Activated CD8-positive, alpha-beta memory T cell treated with anti-CD3 and anti-CD28 coated beads for 1 hour (primary cell): ENCODE measurements at places on chromosomes 11 and 22.

DNA sequence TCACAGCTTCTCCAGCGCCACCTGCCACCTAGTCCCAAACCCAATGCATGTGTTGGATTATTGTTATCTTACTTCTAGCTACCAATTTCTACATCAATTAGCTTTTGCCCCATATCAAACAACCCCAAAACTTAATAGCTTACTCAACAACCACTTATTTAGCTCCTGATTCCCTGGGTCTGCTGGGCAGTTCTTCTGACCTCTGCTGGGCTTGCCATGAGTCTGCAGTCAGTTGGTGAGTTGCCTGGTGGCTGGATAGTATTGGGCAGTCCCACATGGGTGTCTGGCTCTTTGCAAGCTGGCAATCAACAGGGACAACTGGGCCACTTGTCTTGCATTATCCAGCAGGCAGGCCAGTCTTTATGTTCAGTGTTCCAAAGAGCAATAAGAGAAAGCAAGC, 13.6 kb upstream of the MS4A15 start:
- DNase-seq, result no peak

- no peak for DNase-seq
Observed at GRCh38 chr11:117220568-117220967, 11.3 kb downstream of the PCSK7 start.

GRCh38 chr11:78299000-78299710, 110.4 kb downstream of the USP35 start:
- DNase-seq, result no peak

DNA sequence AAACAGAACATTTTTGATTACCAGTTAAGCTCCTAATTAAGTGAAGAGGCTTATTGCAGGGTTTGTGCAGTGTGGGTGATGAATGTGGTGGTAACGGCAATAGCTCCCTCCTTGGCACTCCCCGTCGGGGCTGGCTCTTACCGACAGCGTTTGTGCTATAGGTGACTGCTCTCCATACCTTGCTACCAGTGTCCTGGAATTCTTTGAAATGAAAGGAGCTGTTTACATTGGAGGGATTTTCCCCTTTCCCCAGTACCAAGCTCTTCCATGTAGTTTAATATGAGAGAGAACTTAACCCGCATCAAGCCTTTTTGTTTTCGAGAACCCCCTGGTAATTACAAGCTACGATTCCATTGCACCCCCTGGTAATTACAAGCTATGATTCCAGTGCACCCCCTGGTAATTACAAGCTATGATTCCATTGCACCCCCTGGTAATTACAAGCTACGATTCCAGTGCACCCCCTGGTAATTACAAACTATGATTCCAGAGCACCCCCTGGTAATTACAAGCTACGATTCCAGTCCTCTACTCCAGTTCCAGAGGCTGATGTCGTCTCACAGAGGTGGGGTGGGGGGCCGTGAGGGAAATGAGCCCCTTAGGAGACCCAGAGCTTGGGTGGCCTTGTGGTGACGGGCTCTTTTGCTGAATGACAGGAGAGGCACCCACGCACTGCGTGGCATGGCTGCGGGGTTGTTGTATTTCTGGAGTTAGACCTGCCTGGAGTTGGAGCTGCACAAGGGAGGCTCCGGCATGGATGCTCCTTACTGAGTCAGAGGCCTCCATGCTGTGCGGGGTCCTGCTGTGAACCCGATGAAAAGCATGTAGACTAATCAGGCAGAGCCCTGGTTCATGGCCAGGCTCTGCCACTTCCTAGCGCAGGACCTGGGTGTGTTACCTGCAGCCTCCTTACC, 205.3 kb downstream of the TBC1D22A start:
- DNase-seq, result no peak

GRCh38 chr11:78428773-78429172, 11.2 kb upstream of the GAB2 start:
- DNase-seq, result no peak

DNA sequence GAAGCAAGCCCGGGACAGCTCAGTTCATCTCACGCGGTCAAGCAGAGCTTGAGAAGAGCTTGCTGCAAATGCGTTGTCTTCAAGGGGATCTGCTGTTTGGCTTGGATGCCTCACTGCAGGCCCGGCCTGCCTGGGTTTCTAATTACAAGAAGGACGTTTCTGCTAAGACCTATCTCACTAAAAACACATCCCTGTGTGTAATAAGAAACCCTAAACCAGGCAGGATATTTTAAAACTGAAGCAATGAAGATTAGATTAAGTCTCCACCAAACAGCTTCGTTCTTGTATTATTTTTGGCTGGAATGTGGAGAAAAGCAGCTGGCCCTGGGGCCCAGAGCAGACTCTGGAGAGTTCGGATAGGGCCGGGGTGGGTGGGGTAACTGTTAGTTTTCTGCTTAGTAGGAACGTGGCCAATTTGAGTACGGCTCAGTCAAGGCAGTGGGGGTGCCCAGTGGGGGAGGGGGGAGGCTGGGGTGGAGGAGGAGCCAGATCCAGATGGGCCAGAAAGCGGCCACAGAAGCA, 6.0 kb downstream of the PKNOX2 start:
- no peak for DNase-seq

DNA sequence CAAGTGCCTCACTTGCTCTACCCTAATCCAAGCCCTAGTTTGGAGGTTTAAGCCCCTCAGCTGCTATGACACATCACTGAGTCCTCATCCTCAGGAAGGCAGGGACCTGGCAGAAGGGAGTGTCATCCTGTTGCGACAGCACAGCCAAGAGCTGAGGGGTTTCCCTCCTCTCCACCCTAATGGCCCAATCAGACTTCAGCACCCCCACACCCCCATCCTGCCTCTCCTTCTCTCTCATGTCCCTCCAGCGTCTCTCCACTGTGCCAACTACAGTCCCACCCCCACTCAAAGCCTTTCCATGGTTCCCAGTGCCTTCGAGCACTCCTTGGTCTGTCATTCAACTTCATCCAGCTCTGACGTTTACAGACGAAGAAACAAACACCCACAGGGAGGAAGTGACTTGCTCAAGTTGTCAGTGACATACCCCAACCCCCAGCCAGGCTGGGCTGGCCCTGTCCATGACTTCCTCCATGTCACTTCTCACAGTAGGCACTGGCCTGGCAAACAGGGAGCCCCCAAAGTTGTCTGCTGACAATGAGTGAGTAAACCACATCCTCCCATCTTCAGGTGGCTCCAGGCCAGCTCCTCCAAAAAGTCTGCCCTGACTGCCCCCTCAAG, 15.6 kb downstream of the ARAP1 start:
- DNase-seq, result peak; percentile 40

GRCh38 chr11:134069426-134070341, 812 bp downstream of the JAM3 start:
- DNase-seq, result no peak

DNA sequence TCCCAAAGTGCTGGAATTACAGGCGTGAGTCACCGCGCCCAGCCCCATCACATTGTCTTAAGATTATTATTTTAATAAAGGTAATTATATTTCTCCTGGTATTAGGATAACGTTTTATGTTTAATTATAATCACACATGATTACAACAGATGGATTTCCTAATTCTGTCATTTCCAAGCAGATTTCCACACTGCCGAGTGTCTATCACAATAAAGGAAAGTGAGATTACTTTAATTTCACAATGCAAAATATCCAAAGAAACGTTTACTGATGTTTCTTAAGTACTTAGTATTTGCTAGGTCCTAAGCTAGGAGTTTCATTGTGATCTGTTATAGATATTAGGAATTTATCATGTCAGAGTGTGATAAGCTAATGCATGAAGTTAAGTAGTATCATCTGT, 203.5 kb upstream of the CTSC start:
- DNase-seq, result no peak

- DNase-seq, result no peak
Observed at GRCh38 chr11:123174196-123175183, 20.6 kb downstream of the CLMP start.

- DNase-seq, result no peak
Observed at GRCh38 chr11:73200256-73200655, 17.8 kb upstream of the P2RY2 start.

- no peak for DNase-seq
Observed at GRCh38 chr11:99960536-99960935, 726.6 kb upstream of the ARHGAP42 start.

- DNase-seq, result no peak
Observed at GRCh38 chr11:74672956-74673692, 58.1 kb downstream of the CHRDL2 start.

DNA sequence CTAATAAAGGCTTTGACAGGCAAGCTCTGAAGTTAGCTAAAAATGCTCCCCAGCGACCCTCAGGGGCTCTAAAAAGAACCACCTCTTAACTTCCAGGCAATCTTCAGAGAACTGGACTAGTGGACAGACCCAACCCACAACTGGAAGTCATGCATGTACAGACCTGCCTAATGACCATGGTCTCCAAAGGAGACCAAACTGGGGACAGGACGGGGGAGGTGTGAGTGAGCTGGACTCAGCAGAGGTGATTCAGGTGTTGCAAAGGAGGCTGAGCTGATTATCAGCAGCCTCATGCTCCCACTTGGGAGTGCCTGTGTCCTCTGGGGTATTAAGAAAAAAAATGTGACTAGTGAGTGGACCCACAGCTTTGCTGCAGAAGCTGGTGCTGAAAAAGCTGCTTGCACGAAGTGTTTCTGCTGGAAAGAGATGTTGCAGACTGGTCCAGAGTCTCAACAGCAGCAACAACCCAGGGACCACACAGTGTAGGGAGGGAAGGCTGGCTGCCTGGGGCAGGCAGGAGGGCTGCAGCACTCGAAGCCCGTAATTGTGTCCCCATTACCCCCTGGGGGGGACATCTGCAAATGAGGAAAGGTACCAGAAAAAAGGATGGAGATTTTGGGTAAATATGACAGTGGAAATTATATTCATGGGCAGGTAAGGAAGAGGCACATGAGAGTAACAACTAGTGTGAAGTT, 35.3 kb downstream of the PITPNB start:
- no peak for DNase-seq

- DNase-seq, result no peak
Observed at GRCh38 chr11:14132312-14132711, 169.8 kb downstream of the SPON1 start.

DNA sequence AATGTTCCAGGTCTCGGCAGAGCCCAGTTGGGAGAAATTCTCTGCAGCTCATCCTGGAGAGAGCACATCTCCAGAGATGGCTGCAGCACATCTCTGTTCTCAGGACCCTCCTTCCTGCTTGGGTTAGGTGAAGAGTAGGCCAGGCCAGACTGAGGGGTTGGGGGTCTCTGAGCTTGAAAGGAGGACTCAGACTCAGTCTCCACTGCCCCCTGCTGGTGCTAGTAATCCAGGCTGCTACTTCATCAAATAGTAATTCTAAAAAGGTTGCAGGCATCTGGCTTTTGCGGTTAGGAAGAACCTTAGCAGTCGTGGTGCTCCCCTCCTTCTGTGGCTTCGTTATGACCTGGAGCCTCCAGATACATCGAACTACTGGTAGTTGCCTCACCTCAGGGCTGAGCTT, 9.7 kb downstream of the TUB start:
- DNase-seq, result no peak

DNA sequence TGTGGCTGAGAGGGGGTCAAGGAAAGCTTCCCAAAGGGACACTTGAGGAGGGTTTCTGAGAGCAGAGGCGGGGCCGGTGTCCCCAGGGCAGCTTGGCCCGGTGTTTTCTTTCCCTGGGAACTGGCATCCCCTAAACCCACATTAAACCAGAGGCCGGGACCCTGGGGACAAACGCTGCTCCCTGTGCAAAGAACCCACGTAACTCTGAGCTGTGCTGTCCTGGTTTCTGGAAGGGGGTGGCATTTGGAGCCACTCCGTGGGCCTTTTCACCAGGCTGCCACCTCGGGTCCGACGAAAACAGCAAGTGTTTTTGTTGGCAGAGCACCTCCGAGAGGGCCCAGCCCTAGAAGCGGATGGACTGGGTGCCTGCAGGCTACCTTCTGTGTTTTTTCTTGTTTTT, 100.2 kb upstream of the ANO1 start:
- no peak for DNase-seq
